ENCODE measurements at places on chromosomes 5 and 9. TPM values are rescaled to one million over a fixed set of nuclear protein-coding genes. Genes with fewer than 3 reads are reported as not detected.
A peak's percentile ranks its signal among the peaks of the same experiment; 100 is the strongest.

DNA sequence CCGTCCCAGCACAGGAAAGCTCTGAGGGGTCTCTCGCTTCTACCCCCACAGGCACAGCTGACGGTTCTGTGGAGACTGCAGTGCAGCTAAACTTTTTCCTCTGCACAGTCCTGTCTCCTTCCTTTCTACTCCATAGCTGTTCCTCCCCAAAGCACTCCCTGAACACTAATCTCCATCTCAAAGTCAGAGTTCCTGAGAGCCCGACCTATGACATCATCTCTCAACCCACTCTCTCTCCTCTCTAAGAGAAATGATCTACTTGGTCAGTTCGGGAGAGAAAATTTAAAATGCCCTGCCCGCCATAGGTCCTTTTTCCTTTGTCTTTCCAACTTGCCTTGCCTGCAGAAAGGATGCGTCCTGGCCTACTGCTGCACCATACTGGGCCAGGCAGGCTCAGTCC is 90.6 kb downstream of the FANCC start:
- DNase-seq: no peak

GRCh38 chr5:91651704-91652103 is 268.6 kb upstream of the ARRDC3 start:
- DNase-seq: no peak

- peak; percentile 15 for DNase-seq
Observed at GRCh38 chr9:23123048-23123632, 676.5 kb downstream of the DMRTA1 start.

EIF4E1B gene
- 0.63 TPM for total RNA-seq

GRCh38 chr5:90940227-90940995 is 381.8 kb downstream of the ADGRV1 start:
- peak; percentile 9 for DNase-seq

GRCh38 chr9:134373953-134374300 is 47.7 kb downstream of the RXRA start:
- DNase-seq: no peak

TICAM2 gene
- 0.67 TPM for total RNA-seq

- DNase-seq: no peak
Observed at GRCh38 chr5:104126980-104127379, 564.4 kb upstream of the NUDT12 start.

- no peak for DNase-seq
Observed at GRCh38 chr9:113781896-113782295, 94.2 kb upstream of the ZNF618 start.

DNA sequence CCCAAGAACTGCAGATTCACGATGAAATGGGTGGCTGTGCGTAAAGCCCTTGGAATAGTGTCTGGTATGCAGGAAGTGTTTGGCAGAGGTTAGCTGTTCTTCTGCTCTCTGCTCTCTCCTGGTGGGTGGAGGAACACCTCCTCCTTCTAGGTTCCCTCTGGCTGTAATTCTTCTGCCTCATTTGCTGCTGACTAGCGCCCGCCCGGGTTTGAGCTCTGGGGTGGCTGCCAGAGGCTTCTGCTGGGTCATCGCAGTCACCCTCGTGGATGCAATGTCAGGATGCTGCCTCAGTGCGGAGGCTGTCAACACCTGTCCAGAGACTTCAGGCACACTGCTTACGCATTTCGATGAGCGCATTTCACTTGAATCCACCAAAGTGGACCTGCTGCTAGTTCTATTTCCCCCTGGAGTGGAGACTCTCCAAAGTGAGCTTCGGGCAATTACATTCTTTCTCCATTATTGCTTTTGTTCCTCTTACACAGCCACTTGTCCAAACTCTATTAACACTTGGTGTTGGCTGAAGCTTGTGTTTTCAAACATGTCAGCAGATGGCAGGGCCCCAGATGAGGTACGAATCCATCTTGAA is 11.7 kb downstream of the DOCK2 start:
- DNase-seq: no peak

ABCA1 gene
- total RNA-seq: 8.5 TPM

DNA sequence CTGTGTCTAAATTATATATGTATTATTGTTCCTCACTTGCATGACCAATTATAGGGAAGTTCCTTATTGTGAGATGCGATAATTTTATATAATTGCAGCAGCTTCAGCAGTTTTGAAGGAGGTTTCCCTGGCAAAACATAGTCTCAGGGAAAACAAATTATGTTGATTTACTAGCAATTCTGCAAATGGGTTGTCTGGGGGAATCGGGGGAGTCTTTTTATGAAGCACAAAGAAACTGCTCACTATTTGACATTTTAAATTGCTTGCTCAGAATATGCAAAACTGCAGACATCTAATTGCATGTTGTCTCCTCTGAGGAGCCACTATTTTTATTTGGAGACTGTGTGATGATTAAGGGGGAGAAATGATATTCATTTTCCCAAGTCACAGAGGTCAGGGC is 361.6 kb downstream of the YTHDC2 start:
- DNase-seq: no peak

DNA sequence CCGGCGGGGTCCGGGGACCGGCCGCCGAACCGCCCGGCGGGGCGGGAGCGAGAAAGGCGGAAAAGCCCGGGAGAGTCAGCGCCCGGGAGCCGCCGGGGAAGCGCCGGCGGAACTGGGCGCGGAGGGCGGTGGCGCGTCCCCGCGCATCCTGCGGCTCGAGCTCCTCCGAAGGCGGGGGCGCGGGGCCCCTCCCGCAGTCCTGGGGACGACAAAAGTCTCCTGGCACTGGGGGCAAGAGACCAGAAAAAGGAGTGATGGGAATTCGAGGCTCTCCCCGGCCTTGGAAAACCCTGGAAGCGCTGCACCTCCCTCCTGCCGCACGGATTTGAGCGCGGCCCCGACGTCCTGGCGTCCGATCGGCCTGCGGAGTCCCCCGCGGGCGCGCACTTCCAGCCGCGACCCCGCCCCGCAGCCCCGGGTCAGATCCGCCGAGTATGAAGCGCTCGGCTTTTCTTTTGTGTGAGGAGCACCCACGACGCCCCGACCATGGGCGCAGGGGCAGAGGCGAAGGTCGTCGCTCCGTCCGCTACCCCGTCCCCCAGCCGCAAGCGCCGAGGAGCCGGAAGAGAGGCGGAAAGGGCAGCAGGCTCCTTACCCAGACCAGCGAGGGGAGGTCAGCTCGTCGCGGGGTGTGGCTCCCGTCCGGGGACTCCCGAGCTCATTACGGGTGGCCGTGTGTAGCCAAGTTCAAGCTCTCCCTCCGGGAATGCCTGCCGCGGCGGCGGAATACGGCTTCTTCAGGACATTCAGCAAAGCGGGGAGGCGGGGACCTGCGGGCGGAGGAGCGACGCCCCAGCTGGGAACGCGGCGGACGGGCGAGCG is at the start of gene EPB41L4A:
EPB41L4A (minus strand) TSS at position 114 of the 822 bp plus-strand sequence. CDS start 238 bp downstream, outside the sequence.
- DNase-seq: peak; percentile 81

DNA sequence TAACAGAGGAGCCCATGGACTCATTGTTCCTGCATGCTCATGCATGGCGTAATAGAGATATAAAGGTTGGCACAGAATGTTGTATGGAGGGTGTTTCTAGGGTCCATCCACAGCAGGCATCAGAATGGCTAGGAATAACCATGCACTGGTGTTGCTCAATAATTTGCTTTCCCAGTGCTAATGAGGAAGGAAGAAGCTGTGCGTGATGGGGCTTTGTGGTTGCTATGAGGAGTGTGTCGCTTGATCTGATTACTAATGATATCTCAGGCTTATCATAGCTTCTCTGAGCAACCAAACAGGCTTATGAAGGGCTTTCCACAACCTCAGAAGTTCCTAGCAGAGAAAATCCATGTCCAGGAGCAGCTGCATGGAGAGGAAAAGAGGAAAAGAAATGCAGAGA is 151.3 kb upstream of the TRPC7 start:
- DNase-seq: no peak

GRCh38 chr5:119409235-119409815 is 43.0 kb upstream of the HSD17B4 start:
- peak; percentile 16 for DNase-seq

- no peak for DNase-seq
Observed at GRCh38 chr5:71974165-71974564, 133.1 kb upstream of the MAP1B start.

DNA sequence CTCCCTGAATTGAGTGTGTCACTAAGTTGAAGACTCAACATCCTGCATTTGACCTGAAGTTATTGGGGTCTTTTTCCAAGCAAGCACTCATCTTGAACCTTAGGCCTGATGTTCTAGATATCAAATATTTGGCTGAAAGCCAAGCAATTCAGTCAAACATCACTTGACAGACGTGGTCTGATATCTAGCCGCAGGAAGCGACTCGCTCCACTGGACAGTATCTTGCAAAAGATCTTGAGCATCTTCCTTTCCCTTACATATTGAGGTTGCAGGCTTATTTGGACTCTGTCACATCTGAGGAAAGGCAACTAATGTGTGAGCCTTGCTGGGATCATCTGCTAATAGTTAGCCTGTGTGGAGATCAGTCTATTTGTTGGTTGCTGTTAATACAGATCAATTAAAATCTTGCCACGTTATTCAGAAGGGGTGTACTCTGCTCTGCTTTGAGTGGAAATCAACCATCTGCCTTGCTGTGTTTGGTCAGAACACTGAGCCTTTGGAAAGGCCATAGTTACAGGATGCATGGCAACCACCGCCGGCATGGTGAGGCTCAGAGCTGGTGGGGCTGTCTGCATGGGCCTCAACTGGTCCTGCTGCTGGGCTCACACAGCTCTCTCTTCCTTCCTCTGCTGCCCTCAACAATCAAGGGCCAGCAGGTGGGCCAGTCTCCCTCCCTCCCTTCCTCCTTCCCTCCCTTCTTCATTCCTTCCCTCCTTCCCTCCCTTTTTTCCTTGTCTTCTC is 166.9 kb upstream of the KLF9 start:
- no peak for DNase-seq

RETREG1 gene
- total RNA-seq: 1.9 TPM

ANKDD1B gene
- total RNA-seq: not detected

- no peak for DNase-seq
Observed at GRCh38 chr5:75324791-75325190, 12.2 kb upstream of the HMGCR start.

DNA sequence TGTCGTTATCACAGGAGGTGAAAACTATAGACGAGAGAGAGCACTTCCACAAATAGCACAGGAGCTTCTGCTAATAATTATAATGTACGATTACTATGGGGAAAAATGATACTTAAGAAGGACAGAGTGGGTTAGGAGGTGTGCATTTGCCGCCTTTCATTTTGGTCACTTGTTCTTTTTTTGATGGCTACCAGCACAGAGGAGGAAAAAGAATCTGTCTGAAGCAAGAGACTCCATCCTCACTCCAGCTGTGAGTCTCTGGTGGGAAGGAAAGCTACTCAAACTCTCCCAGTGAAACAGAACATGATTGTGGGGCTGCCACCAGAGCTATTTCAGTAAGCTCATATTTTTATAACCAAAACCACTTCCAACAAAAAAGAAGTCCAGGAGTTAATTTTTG is 270.4 kb upstream of the TMEM161B start:
- DNase-seq: no peak

ZBED3 gene
- total RNA-seq: 6.6 TPM

DNA sequence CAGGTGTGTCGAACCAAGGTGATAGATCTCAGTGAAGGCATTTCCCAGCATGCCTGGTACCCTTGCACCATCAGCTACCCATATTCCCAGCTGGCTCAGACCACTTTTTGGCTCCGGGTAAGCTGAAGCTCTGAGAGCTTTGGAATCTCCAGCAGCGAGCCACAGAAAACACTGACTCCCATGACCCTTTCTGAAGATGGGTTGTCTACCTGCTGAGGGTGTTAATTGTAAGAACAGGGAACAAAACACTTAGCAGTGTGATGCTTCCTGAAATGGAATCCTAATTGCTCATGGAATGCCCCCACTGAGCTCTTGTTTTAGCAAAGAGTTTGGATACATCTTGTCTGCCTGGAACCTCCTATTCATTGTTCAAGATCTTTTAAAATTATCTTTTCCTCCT is 177.7 kb downstream of the PAPPA start:
- no peak for DNase-seq

GRCh38 chr5:35038891-35039290 is 8.9 kb downstream of the AGXT2 start:
- no peak for DNase-seq

- DNase-seq: no peak
Observed at GRCh38 chr9:128247226-128247803, 28.5 kb downstream of the GOLGA2 start.

HAPLN1 gene
- total RNA-seq: 1.3 TPM

DNA sequence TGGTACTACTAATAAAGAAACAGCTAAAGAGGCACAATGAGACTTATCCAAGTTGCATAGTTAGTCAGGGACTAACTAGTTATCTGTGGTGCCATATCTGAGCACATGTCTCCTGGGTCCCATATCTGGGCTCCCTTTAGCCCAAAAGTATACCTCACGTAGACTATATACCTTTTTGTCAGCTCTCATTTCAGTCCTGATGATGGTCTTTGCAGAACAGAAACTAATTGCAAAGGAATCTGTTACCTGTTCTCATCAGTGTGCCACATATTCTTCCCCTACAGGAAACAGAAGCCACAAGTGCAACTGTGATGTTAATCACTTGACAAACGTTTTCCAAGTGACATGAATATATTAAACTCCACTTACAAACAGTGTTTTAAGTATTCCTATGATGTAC is 395.2 kb downstream of the KIAA0825 start:
- no peak for DNase-seq

SLC6A19 gene
- total RNA-seq: not detected

GRCh38 chr5:103389846-103390245 is 131.3 kb downstream of the MACIR start:
- DNase-seq: no peak

CCDC192 gene
- total RNA-seq: 0.63 TPM

- DNase-seq: no peak
Observed at GRCh38 chr5:158532739-158533138, 567.0 kb downstream of the EBF1 start.

DNA sequence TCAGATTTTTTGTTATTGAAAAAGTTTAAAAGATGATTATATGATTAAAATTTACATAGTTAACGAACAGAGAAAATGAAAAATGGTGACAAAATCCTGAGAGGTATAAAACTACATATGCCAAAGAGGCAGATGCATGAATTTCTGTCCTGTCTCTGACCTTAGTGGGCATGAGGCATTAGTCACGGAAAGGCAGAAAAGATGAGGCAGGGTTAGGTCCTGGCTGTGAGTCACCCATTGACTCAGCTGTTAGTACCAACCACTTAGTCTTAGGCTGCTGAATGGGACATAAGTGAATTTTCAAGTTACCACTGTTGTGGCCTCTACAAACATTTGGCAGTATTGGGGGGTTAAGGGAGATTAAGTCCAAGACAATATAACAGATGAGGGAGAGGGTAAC is 33.1 kb downstream of the RASA1 start:
- no peak for DNase-seq

TMEM252 gene
- total RNA-seq: not detected

Data from H1 (cell line).